ENCODE measurements at places on chromosomes 1 and 21. TPM values are rescaled to one million over a fixed set of nuclear protein-coding genes. Genes with fewer than 3 reads are reported as not detected.

GRCh38 chr21:22374218-22374969 lies 1376.2 kb downstream of the NCAM2 start:
- no peak overlapping the region for H3K4me3 ChIP-seq
- peaks cover 4% of the 10 kb centered on the region for H3K4me1 ChIP-seq
- H3K27me3 ChIP-seq, result no peaks in the 10 kb centered on the region

DNA sequence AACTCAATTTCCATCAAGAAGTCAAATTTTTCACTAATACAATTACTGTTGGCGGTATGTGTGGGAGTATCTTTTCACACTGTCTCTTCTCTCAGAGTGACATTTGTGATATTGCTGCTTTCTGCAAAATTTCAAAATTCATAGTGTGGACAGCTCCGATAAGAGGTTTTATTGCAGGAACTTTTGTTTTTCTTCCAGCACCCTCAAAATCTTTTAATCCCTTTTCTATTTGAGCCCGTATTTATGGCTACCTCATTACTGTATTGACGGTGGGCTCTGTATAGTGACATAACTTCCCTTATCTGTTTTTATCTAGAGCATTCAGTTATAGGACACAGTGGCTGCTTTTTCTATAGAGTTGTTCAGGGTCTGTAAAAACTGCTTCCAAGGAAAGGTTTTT lies 794.4 kb upstream of the TMPRSS15 start:
- no peaks in the 10 kb centered on the region for H3K27me3 ChIP-seq
- no peaks in the 10 kb centered on the region for H3K36me3 ChIP-seq
- no peak overlapping the region for H3K27ac ChIP-seq
- no peaks in the 10 kb centered on the region for H3K4me1 ChIP-seq
- DNase-seq, result no peak
- no peak overlapping the region for H3K4me3 ChIP-seq

The ATP1A4 gene
- not detected for total RNA-seq

The AIM2 gene
- total RNA-seq, result not detected

The PLXNA2 gene
- total RNA-seq, result 140 TPM

The CYP2J2 gene
- total RNA-seq, result 53.9 TPM
